Glomerular endothelial cell (primary cell): ENCODE measurements at places on chromosomes 16 and 17. TPM values are rescaled to one million over a fixed set of nuclear protein-coding genes. Genes with fewer than 3 reads are reported as not detected.

Gene SAMD14
- total RNA-seq = 9.6 and 24.9 TPM in 2 replicates

Gene LCAT
- 8.0 and 20.0 TPM in 2 replicates for total RNA-seq

Gene CCL14
- total RNA-seq = 5.6 and 11.2 TPM in 2 replicates

Gene RNF112
- total RNA-seq = 0.12 TPM in 1 of 2 replicates, not detected in the other

Gene LITAFD
- total RNA-seq = not detected in 2 replicates

Gene NUDT21
- total RNA-seq = 33.8 and 67.9 TPM in 2 replicates

Gene SDR42E2
- total RNA-seq = not detected in 2 replicates

Gene SPATA22
- not detected in 2 replicates for total RNA-seq

Gene FAM117A
- 4.0 and 8.1 TPM in 2 replicates for total RNA-seq

Gene DHRS7C
- not detected in 2 replicates for total RNA-seq

Gene PRSS27
- 0.05 and 1.1 TPM in 2 replicates for total RNA-seq

Gene CSH1
- not detected in 2 replicates for total RNA-seq

Gene SDR42E1
- 3.5 and 6.6 TPM in 2 replicates for total RNA-seq

Gene KANSL1
- 36.2 and 60.2 TPM in 2 replicates for total RNA-seq

Gene KRTAP3-1
- not detected in 2 replicates for total RNA-seq

Gene ESRP2
- total RNA-seq = 0.29 and 2.9 TPM in 2 replicates

Gene DBF4B
- total RNA-seq = 4.9 and 6.6 TPM in 2 replicates

Gene PRSS53
- total RNA-seq = 0.68 and 4.8 TPM in 2 replicates

Gene TIGD7
- total RNA-seq = 2.0 and 2.4 TPM in 2 replicates

Gene HP
- not detected in 2 replicates for total RNA-seq
